NCI-H1694 treated with DMSO at 0.1 percent for 48 hours (cell line): ENCODE measurements at places on chromosomes 11 and 22.
A peak's percentile ranks its signal among the peaks of the same experiment; 100 is the strongest.

DNA sequence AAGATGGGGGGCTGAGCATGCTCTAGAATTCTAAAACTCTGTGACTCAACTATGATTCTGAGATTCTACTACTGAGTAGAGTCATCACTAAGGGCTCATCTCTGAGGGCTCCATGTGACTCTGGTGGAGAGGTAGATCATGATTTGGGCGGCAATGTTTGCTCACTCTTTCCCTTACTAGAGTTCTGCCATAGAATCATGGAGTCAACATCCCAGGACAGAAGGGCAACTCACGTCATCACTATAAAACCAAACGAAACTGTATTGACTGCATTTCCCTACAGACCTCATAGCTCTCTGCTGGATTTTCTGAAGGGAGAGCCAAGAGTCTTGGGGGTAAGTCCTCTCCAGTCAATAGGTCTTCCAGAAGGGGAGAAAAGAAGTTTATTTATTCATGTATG is at the start of gene MS4A14:
TSS of gene MS4A14 (plus strand) at position 78 of the 400 bp plus-strand sequence. CDS start at position 198, 120 bp downstream.
- DNase-seq, result no peak

DNA sequence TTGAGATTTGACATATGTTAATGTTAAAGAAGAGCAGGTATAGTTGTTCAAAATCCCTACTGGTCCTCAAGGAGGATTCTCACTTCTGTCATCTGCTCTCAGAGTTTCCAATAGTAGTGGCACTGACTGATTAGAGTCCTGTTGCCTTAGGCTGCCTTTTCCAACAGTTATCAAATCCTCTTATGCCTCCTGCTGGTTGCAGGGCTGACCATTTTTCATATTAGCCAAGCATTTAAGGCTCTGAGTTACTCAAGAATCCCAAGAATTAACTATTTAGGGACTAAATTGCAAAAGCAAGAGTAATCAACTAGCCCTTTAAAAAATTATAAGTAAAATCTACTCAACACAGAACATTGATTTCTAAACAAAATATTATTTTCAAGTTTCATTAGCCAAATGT is 212.0 kb upstream of the CHORDC1 start:
- no peak for DNase-seq

- peak; percentile 85 for DNase-seq
These were observed 19.6 kb upstream of the CARD10 start for GRCh38 chr22:37538590-37539357.

GRCh38 chr11:729492-730074 is 17.7 kb upstream of the TALDO1 start:
- no peak for DNase-seq

DNA sequence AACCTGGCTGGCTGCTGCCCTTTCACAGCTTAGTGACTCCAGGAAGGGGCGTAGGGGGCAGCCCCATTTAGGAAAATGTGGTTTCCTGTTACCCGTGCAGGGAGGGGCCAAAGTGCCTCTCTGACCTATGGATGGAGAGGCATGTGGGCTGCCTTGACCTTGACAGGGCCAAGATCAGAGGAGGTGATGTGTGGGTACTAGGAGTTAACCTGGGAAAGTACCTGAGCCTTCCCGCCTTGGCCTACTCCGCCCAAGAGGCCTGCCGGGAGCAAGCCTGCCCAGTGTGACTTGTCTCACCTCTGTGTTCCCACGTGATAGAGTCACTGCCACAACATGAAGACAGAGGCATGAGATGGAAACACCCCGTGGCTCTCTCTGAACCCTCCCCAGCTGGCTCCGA is 33.4 kb downstream of the GRAMD4 start:
- DNase-seq, result no peak

DNA sequence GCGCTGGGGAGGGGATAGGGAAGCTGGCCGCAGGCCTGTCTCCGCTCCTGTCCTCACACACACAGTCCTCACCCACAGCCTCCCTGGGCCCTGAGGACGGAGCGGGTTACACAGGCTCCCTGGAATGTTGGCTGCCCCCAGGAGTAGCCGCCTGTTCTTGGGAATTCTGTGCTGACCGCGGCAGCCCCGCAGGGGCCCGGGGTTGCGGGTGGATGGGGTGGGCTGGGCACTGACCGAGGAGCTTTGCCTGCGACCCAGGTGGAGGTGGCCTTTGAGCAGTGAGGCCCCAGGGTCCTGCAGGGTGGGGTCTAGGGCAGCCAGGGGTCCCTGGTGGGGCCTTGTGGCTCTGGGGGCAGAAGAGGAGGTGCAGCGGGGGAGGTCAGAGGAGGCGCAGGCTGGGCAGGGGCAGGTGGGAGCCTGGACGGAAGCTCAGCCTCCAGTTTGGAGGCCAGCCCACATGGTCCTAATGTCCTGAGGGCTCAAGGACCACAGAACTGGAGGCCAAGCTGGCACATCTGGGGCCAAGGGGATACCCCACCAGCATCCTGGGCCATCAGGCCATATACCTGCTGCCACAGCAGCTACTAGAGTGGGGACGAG is 6.6 kb upstream of the MRGPRG start:
- DNase-seq, result no peak

DNA sequence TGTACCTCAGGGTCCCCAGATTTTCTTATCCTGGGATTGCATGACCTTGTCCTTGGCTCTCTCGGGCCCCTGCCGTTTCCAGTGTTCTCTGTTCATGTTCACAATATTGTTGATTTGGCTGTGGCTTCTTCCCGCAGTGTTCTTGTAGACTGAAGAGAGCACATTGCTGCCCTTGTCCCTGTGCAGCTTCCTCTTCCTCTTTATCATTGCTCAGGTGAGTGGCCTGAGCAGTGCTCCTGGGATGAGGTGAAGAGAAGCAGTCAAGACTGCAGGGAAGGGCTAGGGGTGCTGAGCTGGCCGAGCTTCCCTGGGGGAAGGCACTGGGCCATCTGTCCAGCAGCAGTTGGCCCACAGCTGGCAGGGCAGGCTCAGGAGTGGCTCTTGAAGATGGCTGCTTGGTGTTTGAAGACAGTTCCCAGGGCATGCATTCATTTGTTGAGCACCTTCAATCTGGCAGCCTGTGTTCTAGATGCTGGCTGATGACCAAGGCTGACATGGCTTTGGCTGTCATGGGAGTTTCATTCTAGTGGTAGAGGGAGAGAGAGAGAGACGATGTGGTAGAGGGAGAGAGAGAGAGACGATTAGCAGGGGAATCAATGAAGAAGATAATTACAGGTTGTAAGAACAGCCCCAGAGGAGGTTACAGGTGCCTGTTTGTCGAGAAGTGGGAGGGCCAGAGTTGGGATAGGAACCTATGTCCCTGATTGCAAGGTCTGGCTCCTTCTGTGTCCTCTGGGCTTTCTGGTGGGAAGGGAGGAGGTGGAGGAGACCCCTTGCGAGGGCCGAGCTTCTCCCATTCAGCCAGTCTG is 17.4 kb downstream of the BMAL1 start:
- no peak for DNase-seq

DNA sequence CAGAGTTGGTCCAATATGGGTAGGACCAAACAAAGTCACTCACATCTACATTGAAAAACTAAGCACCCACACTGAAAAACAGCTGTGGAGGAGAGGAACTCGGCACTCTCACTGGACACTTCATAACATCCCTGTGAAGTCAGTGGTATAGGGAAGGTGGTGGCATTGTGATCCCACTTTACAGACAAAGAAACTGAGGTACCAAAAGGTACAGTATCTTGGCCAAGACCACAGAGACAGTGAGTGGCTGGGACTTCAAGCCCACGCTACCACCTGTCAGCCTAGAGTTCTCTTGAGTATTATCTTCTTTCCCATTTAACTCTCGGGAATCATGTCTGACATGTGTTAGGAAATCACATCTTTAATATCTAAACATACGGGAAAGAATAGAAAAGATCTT is 61.9 kb downstream of the SYN3 start:
- no peak for DNase-seq

GRCh38 chr22:45804986-45805325 is 133.3 kb downstream of the ATXN10 start:
- DNase-seq, result no peak

DNA sequence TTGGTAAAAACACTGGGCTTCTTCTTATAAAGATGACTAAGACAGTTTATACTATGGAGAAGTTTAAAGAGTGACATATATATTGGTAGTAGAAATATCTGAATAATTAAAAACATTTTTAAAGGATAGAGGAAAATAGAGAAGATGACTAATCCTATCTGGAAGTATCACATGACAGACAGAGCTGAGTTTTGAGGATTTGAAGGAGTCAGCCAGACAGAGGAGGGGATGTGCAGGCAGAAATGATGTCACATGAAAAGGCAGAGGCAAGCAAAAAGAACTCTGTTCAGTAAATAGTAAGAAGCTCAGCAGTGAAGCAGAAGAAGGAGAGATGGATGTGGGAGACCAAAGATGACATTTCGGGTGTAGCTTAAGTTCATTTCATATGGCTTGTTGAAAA is 1.6 kb downstream of the OR10A2 start:
- no peak for DNase-seq

DNA sequence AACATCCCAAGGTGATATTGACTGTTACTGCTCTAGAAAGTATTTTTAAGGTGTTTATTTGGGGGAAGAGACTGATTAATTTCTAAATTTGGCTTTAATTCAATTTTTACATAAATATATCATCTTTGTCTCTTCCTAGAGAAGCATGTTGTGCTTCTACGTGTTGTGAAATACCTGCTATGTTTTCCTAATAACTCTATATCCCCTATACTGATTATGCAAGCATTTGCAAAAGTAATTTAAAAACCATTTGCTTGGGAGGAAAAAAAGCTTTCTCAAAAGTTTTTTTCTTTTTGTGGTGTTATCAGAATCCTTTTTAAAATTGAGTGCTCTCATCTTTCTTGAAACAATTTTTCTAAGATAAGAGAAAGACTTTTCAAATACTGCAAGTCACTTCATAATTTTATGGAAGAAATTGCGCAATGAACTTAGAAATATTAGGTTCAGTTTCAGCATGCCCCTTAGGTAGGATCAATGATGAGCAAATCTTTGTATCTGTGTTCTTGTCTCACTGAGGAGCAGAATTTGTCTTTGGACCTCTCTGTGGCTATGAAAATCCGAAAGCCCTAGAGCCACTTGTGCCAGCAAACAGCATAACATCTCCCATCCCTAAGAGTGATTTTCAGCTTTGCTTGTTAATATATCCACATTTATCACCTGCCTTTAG is 7.4 kb upstream of the BLID start:
- no peak for DNase-seq

- DNase-seq, result no peak
These were observed at the start of gene BMAL1 for GRCh38 chr11:13277768-13278608. BMAL1 (plus strand) TSS chr11:13277790; CDS start chr11:13354309, 76,519 bp downstream.

DNA sequence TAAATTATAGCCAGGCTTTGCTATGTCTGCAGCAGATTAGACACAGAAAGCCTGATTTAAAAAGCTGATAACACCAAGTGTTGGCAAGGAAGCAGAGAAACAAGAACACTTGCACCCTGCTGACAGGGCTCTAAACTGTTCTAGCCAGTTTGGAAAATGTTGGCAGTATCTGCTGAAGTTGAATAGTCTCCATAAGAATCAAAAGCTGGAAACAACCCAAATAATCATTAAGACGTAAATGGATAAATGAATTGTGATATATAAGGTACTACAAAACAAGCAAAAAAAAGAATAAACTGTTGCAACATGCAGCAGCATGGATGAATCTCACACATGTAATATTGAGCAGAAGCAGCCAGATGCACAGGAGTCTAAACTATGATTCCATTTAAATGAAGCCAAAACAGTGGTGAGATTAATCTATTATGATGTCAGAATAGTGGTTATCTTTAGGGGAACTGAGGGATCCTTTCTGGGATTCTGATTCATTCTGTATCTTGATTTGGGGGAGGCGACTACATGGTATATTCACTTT is 40.4 kb upstream of the ADORA2A start:
- no peak for DNase-seq

- DNase-seq, result no peak
These were observed 150.2 kb downstream of the TMEM135 start for GRCh38 chr11:87187930-87188329.

- peak; percentile 74 for DNase-seq
These were observed 25.8 kb upstream of the MPPED1 start for GRCh38 chr22:43385770-43386641.

DNA sequence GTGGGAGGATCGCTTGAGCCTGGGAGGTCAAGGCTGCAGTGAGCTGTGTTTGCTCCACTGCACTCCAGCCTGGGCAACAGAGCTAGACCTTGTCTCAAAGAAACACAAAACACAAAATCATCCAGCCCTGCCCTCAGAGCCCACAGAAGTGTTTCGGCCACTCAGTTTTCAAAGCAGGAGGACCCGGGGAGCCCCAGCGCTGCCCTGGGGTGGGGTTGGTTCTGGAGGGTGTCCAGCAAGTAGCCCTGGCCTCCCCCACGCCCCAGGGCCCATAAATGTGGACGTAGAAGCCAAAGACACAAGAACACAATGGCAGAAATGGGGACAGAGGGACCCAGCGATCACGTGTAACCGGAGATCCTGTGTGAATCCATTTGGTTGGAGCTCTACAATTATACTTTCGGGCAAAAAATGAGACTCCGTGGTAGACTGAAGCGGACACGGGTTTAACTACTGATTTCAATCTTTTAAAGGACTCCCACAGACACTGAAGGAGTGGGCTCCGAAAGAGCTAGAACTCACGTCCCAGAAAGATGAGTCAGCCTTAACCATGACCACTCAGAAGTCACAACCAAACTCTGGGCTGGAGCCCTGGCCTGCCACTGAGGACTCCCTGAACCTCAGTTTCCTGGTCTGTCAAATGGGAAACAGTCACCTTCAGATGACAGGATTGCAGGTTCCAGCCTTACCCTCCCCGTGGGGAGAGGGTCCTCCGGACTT is 9.0 kb upstream of the CYTH4 start:
- no peak for DNase-seq

DNA sequence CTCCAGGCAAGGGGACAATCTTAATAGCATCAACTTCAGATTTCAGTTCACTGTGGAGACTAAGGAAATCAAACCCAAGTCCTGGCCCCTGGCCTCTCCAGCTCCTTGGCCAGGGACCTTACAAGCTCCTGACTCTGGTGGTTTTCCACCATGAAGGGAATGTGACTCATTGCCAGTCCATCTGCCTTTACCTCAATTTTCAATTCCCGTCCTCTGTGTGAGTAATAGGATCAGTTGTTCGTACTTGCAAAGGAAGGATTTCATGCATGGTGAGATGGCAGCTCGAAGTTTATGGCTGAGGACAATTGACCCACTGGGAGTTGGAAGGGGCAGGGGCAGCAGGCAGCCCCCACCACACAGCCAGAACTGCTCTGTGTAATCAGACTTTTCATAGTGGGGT is 42.5 kb downstream of the INSC start:
- DNase-seq, result no peak

GRCh38 chr11:1259561-1259960 is 36.7 kb downstream of the MUC5B start:
- DNase-seq, result no peak

- no peak for DNase-seq
These were observed 100.0 kb upstream of the SOX6 start for GRCh38 chr11:16456366-16456765.

- DNase-seq, result no peak
These were observed 122.2 kb downstream of the PLEKHA7 start for GRCh38 chr11:16891964-16892363.

DNA sequence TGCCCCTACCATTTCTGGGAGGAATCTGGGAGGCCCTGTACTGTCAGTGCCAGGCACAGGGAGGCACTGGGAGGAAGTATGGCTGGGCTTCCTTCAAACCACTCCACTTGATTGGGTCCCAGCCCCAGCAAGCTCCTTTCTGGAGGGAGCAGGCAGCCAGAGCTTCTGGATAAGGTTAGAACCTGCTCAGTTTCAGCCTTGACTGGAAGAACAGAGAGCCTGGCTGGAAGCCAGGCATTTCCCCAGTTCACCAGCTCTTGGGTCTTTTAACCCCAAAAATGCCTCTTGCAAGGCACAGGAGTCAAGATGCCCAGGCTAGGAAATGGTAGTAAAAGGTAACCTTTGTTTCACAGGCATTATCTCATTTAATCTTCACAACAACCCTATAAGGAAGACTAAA is 9.0 kb upstream of the KCTD14 start:
- DNase-seq, result peak; percentile 20
